ENCODE measurements at places on chromosomes 12 and 14.
A peak's percentile ranks its signal among the peaks of the same experiment; 100 is the strongest.

- no peak for DNase-seq
Observed at GRCh38 chr12:64780132-64780530, 20.9 kb upstream of the GNS start.

DNA sequence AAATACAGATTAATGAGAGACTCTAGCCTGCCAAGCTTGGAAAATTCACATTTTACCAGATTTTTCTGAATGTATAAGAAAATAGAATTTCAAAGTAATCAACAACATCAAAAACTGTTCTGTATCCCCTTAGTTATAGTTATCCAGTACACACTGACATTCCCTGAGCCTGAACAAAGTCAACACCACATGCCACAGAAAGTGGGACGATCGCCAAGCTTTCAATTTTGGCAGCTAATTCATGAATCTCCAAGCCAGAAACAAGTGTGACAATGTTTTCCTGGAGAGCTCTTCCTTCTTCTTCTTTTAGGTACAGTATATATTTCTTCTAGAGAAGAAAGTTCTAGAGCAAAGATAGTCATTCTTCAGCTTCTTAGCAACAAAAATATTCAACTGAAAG lies 290.2 kb downstream of the PRKD1 start:
- DNase-seq = peak; percentile 82

- DNase-seq = no peak
Observed at GRCh38 chr14:68281497-68281896, 461.9 kb downstream of the RAD51B start.

DNA sequence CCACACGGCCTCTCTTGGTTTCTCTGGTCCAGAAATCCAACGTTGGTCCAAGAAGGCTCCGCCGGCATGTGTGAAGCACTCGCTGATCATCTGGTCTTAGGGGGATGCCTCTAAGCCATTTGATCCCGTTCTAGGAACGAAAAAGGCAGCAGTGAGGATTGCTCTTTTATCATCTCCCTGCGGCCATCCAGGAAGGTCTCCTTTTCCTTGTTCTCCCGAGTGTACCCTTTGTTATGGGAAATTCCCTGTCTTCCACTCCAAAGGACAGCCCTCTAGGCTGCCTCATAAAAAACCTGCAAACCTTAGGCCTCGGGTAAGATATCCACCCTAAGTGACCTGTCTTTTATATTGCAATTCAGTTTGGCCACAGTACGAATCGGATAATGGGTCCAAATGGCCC lies 85.8 kb downstream of the TMTC3 start:
- no peak for DNase-seq

GRCh38 chr14:67331368-67332125 lies 28.1 kb downstream of the ATP6V1D start:
- DNase-seq = peak; percentile 32

- no peak for DNase-seq
Observed at GRCh38 chr14:95311752-95312151, 8.0 kb downstream of the CLMN start.

DNA sequence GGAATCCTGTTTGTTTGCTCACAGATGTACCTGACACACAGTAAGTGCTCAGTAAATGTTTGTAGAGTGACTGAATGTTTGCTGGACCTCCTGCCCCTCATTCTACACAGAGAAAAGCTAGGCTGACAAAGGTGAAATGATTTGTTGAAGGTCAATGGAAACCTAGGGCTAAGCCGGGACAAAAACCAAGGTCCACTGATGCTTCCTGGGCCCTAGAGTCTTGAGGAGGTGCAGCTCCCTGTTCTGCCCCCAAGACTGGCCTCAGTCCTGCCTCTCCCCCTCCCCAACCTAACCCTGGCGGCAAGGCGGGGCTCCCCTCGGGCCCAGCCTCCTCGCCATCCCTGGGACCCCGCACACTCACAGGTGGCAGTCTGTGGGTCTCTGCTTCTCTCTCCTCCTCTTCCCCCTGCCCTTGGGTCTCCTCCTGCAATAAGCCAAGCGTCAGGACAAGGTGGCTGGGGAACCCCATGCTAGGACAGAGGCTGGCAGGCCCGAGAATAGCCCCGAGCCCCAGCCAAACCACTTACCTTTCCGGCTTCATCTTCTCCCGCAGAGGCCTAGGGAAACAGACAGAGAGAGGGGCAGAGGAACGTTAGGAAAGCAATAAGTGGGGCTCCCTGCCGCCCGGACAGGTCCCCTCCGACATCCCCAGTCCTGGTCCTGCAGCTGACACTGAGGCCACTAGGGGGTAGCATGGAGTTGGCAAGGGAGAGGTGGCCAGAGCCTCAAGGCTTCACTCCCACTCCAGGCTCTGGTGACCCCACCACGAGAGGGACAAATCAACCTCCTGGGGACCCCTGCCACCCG lies 9.3 kb downstream of the PGF start:
- peak; percentile 59 for DNase-seq

DNA sequence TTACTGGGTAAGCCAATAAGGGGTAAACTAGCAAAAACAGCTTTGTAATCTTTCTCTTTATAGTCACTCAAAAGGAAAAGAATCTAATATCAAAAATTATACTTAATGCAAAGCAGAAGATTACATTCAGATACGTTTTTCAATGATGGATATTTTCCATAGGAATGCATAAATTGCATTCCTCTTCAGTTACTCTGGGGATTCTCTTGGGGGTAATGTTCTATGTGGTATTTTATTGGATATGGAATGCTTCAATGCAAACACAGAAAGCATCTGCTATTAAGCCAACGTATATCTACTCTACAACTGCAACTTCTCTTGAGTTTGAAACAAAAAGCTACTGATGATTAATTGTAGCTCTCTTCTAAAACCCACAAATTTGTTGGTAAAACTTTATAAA lies 106.0 kb downstream of the SLC41A2 start:
- DNase-seq = peak; percentile 94

GRCh38 chr12:109998241-109998903 lies 858 bp upstream of the ANKRD13A start:
- peak; percentile 59 for DNase-seq

GRCh38 chr12:67025543-67026114 lies 243.5 kb upstream of the CAND1 start:
- DNase-seq = peak; percentile 37

DNA sequence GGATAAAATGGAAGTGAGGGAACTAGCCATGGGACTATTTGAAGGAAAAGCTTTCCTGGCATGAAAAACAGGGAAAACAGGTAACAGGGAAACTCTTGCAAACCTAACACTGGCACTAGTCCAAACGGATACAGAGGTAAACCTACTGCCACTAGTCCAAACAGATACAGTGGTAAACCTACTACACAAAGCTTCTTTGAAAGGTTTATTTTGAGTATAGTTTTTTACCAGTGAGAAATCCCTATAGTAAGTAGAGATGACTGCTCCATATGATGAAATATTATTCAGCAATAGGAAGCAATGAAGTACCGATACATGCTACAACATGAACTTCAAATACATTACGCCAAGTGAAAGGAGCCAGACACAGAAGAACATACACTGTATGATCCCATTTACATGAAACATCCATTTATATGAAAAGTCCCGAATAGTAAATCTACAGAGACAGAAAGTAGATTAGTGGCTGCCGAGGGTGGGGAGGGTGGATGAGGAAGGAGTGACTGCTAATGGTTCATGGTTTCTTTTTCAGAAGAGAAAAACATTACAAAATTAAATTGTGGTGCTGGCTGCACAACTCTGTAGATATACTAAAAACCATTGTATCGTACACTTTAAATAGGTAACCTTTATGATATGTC lies 25.5 kb downstream of the SPTLC2 start:
- no peak for DNase-seq

- peak; percentile 26 for DNase-seq
Observed at GRCh38 chr14:65377576-65377975, 35.0 kb upstream of the FUT8 start.

GRCh38 chr14:64848239-64848638 lies 31.5 kb downstream of the SPTB start:
- no peak for DNase-seq

All from fibroblast of upper back skin (primary cell).